ENCODE measurements at places on chromosomes 6 and 20.
A peak's percentile ranks its signal among the peaks of the same experiment; 100 is the strongest.

DNA sequence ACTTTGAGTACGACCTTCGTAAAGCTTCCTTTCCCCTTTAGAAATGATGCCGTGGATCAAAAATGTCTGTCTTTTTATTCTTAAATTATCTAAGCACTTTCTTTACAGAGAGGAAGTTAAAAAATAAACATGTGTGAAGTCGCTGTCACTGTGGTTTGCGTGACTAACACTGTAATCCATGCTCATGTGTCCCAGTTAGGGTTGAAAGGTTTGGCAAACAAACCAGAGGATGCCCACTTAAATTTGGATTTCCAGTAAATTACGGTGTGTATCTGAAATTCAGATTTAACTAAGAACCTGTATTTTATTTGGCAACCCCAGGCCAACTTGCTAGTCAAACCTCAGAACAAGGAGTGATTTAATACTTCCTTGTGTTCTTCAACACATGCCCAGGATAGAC is 21.1 kb downstream of the HLA-DRB1 start:
- DNase-seq: no peak

- no peak for DNase-seq
These were observed 18.9 kb downstream of the PREP start for GRCh38 chr6:105384004-105384403.

- no peak for DNase-seq
These were observed 49.4 kb downstream of the MCUR1 start for GRCh38 chr6:13764996-13765395.

DNA sequence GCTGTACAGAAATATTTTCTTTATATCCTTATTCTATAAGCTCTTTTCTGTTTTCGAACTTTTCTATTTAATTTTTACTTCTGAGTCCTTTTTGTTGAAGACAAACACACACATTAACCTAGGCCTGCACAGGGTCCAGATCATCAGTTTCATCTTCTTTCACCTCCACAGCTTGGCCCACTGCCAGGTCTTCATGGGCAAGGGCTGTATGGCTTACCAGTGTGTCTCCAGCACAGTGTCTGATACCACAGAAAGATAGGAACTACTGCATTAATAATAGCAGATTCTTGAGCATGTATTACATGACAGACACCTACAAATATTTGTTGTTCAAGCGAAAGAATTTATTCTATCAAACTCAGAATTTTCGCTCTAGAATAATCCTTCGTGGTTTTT is 24.4 kb downstream of the QKI start:
- no peak for DNase-seq

DNA sequence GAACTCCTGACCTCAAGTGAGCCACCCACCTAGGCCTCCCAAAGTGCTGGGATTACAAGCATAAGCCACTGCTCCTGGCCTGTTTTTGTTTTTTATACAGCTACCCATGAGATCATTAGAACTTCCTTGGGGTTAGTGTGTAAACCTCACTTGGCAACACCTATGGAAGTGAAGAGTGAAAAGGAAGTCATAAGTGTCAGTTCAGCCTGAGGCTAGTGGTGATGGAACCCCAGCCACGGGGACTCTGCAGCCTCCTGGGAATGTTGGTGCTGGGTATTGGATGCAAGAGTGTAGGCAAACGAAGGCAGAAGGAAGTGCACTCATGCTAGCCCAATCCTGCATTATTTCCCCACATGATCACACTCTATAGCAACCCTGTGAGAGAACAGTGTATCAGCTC is 33.6 kb upstream of the FUCA2 start:
- DNase-seq: no peak

- DNase-seq: no peak
These were observed 61.1 kb downstream of the LRRC1 start for GRCh38 chr6:53855940-53856339.

GRCh38 chr20:46307139-46307998 is 929 bp downstream of the CDH22 start:
- DNase-seq: no peak

DNA sequence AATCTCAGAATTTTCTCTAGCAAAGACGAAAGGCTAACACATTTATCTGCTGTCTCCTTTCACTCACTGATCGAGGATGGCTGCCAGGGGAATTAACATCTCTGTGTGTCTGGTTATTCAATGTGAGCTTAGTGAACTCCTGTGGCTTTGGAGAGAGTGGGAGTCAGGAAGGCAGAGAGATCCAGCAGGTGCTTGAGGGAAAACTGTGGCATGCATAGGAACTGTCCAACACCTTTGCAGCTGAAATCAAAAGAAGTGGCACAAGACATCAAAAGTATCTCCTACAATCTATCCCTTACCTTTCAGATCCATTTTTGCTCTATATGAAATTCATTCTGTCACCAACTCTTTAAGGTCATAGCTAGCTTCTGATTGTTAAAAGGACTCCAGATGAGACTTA is 11.8 kb upstream of the FAM184A start:
- DNase-seq: no peak

DNA sequence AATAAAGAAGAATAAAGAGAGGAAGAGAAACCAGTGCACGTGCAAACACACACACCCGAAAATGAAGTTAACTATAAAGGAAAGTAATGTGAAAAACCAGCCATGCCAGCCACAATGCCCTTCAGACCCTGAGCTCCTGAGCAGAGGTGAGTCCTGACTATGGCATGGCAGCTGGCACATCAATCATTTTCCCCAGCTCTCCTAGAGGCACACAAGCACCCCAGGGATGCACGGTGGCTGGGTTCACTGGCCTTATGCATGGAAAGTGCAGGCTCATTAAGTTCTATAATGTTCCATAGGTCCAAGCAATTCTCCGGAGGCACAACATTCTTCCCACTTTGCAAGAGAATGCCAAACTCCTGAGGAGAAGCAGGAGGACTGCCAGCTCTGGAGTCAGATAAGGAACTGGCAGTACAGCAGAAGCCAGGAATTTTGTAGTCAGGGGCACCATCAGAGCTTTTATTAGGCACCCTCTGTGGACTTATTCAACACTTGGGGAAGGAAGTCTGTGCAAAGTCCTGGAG is 175.0 kb upstream of the PRDM1 start:
- DNase-seq: no peak

DNA sequence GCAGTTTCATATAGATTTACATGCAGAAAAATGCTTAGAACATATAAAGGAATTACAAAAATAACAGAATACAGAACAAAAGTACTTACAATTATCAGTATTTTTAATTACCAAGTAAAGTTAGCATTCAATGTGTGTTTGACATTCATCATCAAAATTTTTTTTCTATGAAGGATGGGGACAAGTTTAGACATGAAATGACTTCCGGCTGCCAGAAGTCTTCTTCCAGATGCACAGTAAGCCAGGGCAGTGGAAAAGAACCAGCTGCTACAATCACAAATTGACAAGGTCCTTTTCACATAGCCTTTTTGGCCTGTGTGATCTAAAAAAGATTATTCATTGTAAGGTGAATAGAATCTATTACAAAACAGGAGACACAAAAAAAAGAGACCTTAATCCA is 73.8 kb downstream of the HUS1B start:
- DNase-seq: no peak

GRCh38 chr6:113857556-113858479 is 673 bp downstream of the MARCKS start:
- no peak for DNase-seq

DNA sequence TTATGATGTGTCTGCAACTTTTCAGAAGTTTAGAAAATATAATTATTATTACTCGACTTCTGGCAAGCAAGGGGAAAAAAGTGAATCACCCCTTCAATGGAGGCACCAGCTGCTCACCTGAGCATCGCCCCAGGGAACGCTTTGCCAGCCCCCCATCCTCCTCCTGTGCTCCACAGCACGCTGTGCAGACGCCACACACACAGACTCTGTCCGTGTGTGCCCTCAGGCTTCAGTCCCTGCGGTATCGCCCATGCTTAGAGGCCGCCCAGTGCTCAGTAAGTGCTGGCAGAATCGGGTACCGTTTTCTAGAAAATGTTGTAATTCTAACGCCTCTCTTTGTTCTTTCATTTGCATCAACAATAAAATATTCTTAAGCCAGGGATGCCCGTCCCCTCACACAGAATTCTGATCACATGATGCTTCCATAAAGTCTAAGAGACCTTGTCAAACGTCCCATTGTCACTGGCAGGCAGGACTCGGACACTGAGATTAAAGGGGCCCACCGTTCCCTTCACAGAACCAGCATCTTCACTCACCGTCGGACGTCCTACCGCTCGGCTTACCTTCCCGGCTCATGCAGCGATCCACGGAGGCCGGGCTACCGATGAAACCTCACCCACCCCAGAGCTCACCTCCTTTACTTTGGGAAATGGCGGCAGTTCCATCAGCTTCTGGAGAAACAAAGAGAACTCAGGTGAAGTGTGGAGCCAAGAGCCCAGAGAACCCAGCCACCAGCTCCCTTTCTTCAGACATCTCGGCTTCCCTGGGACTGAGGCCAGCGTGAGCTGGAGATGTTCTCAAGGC is 105.5 kb downstream of the DLL1 start:
- no peak for DNase-seq

GRCh38 chr6:13375360-13375878 is 47.1 kb upstream of the TBC1D7 start:
- no peak for DNase-seq

DNA sequence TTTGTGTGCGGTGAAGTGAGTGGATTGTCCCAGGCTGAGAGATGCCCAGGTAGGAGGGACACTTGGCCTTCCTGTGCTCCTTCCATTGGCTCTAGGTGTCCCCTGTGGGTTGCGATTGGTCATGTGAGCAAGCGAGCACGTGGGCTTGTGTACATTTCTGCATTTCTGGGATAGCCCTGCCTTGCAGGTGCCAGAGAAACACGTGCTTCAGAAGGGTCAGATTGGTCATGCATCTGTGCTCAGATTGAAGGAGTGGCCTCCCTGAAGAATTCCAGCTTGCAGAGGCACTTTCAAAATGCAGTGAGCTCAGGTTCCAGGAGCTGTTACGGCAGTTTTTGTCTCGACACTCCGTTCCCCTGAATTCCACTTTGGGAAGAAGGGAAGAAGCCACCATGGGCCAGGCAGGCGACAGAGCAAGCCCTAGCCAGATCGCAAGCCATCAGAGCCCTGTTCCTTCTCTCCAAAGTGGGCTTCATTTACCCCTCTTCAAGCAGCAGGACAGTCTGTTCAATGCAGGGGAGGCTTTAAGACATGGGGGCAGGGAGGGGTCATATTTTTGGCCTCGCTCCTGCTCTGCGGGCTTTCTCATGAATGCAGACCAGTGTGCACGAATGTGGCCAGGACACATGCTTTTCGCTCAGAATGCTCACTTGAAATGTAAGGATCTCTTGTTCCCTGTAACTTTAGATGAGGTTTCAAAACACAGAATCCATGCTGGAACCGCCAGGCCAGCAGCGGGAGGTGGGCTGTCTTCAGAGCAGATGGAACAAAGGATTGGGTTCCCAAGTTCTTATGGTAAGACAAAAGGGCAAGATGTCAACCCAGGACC is 78.6 kb upstream of the AKAP12 start:
- DNase-seq: peak; percentile 6

DNA sequence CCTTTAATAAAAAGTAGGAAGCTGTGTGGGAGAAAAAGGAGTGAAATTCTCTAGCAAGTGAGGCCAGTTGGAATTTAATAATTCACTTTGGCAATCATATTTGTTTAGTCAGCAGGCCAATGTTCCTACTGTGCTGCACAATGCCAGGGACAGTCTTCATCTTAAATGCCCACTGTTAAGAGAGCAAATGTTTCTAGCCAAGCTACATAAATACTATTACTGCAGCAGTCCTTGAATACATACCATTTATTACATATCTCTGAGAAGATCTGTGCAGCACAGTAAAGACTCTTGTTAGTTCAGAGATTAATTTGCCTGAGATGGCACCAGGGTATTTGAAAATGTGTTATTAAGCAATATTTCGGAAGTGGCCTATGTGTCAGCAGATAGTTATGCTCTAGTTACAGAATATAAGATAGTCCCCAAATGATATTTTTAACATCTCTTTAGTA is 105.4 kb downstream of the OGFRL1 start:
- DNase-seq: no peak

- no peak for DNase-seq
These were observed 289.6 kb upstream of the SUPT3H start for GRCh38 chr6:45667300-45667699.

- DNase-seq: no peak
These were observed 58.5 kb downstream of the PCNA start for GRCh38 chr20:5061213-5061612.

DNA sequence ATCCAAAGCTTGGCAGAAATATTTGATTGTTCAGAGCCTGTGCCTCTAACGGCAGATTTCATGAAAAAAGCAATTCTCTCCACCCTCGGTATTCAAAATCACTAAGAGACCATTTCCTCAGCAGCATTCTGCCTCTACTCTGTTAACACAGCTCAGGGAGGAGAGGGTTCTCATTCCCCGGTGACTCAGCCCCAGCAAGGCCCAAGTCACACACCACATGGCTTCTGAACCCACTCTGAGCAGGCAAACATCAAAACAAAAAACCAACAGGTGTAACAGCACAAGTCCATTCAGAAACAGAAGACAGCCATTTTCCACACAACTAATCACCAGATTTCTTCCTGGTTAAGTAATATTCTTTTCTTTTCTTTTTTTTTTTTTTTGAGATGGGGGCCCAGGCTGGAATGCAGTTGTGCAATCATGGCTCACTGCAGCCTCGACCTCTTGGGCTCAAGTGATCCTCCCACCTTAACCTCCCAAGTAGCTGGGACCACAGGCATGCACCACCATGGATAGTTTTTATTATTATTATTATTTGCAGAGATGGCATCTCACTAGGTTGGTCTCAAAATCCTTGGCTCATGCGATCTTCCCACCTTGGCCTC is 55.4 kb downstream of the GFOD1 start:
- no peak for DNase-seq

DNA sequence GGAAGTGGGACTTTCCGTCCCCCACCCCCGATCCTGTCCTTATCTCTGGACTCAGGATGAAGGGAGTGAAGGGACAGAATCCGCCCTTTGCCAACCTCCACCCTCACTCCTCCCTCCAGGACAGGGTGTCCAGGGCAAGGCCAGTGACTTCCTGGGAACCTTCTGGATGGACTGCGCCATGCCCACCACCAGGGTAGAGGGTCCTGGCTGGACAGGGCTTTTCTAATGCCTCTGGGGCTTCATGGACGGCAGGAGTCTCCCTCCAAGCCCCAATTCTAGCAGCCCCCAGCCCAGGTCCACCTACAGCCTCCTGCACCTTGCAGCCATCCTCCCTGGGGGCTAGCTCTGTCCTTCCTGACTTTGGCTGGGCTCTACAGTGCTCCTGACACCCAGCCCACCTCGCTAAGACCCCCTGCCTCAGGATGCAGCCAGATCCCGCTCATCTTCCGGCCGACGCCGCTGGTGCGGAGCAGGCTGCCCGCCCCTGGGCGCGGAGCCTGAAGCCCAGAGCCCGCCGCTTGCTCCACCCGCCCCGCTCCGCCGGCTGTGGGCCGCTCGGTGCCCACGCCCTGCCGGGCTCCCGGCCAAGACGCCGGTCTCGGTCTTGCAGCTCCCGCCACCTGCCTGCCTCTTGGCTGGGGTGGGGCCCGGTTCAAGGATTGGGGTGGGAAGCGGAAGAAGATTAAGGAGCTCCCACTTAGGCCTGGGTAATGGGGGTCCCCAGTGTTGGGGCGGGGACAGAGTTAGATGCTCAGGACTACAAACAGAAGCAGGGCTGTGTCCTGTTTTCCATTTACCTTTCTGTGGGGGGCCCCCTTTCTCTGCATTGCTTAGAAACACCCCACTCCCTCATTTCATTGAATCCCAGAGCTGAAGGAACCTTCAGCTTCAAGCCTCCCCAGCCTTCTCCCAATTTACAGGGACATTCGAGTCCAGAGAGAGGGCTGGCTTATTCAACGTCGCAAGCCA is 72.8 kb downstream of the MDGA1 start:
- no peak for DNase-seq

- DNase-seq: peak; percentile 69
These were observed 15.9 kb upstream of the MDGA1 start for GRCh38 chr6:37713529-37714119.

GRCh38 chr20:30412972-30413371 is 844.5 kb upstream of the DEFB115 start:
- DNase-seq: no peak

Measured in non-pigmented ciliary epithelial cell (primary cell).